ENCODE measurements at places on chromosomes 1 and 21. TPM values are rescaled to one million over a fixed set of nuclear protein-coding genes. Genes with fewer than 3 reads are reported as not detected.

The TCHH gene
- under 0.01 TPM for total RNA-seq

The SARS1 gene
- 164 TPM for total RNA-seq

The ZNF593OS gene
- not detected for total RNA-seq

The LRRC53 gene
- total RNA-seq, result not detected

The CIART gene
- total RNA-seq, result 2.8 TPM

The RAB7B gene
- 0.31 TPM for total RNA-seq

The VPS72 gene
- total RNA-seq, result 63.2 TPM
